ENCODE measurements at places on chromosomes 4 and X.

DNA sequence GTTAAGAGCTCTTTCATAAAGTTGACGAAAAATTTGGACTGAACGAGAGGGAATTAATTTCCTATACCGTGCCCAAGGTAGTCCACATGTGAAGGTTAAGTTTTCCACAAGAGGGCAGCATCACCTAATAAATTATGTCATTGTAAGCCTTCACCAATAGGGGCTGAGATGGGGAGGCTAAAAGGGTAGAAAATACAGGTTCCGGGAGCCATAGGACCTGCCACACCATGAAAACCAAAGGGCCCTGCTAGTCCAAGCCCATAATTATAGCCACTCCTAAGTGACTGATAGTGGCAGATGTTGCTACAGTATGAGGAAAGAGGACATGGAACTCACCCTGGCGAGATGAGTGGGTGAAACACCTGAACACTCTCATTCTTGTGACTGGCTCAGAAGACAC lies 122.2 kb downstream of the SHROOM4 start:
- DNase-seq: peak; percentile 61

- DNase-seq: peak; percentile 35
These were observed 326.6 kb upstream of the F9 start for GRCh38 chrX:139203651-139204570.

GRCh38 chr4:105966051-105966450 lies 70.8 kb downstream of the NPNT start:
- DNase-seq: peak; percentile 72

DNA sequence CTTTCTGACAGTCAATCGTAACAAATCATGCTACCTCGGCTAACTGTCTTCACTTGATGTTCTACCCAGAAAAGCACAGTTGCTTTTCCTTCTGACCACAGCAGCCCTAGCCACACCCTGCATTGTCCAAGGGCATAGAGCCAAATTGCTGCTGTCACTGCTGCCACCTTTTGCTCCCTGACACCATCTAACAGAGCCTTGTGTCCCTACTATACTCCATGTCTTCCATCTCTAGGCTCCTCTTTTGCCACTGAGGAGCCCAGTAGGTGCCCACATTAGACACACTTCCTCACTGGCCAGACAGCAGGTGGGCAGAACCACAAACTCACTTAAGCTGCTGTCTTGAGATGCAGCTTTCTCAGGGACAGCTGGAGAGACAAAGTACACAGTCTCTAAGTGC lies 91.4 kb downstream of the ANXA3 start:
- DNase-seq: no peak

- no peak for DNase-seq
These were observed 22.6 kb upstream of the UBA1 start for GRCh38 chrX:47170861-47171692.

- DNase-seq: peak; percentile 13
These were observed 445.4 kb downstream of the BCOR start for GRCh38 chrX:39652336-39652735.

- no peak for DNase-seq
These were observed 163.4 kb downstream of the PDGFRA start for GRCh38 chr4:54392479-54392878.

Measured in kidney tubule cell (primary cell).